ENCODE measurements at places on chromosomes 1 and 21.

DNA sequence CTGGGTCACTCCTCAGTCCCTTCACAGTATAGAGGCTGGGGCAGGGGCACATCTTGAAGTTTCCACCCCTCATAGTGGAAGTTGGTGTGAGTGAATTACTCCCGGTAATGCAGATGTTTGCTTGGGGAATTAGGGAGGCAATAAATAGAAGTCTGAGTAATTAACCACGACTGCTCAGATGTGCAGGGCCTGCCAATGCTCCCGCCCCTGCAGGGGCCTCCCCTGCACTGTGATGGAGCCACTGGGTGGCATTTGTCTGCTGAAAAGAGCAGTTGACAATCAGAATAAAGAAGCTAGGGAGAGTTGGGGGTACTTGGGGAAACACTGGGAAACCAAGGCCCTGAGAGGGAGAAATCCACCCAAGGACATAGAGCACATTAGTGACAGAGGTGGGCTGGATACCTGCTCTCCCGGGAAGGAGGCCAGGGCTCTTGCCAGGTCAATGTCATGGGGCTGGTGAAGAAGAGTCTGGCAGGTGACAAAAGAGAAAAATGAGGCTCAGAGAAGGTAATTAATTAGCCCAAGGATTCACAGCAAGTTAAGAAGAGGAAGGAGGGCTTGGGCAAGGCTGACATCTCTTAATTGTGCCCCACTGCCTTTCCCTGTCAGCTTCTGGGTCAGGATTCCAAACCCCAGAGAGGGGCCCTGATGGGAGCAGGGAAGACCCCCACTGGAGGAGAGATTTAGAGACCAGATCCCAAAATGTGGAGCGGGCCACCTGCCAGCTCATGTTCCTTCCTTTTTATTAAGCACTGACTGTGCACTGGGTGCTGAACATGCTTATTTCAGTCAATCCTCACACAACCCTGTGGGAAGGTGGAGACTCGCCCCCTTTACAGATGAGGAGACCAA is 436.2 kb downstream of the MATN1 start:
- DNase-seq, result no peak

DNA sequence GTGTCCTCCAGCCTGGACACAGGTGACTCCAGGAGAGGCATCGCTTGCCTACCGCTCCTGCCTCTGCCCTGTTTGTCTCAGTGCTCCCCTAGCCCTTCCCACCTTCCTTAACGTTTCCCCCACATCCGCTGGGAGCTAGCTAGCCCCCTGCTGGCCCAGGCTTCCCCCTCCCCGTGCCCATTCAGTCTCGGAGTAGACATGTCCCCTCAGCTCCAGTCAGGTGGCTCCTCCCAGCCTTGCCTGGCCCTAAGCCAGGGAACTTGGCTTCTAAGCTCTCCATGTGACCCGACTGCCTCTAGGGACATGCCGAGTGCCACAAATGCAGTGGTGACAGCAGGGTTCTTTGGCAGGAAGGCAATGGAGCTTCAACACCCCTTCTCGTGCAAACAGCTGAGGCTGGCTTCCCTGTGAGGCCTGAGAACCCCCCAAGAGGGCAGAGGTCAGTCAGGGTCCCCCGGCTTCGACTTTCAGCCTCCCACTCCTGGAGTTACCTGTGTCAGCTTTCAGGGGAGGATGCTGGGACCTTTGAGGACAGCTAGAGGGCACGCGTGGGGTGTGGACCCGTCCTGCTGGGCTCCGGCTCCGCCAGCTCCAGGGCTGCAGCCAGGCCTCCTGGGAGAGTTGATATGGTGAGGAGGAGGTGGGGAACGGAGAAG is 16.2 kb downstream of the DRAXIN start:
- no peak for DNase-seq

DNA sequence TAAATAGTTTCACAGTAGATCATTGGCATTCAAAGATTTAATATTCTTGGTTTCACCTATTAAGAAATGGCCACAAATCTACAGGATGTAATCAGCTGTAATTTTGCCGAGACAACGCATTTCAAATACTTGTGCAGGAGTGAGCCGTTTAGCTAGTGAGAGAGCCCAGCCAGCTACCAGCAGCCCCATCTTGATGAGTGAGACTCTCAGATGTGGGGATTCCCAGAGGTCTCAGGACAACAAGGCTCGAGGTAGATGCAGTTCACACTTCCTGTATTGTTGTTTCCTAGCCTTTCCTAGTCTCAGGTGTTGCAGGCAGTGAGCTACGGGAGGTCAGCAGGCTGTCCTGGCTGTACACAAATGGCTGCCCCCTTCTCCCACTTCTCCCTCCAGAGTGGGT is 108.6 kb downstream of the PBX1 start:
- DNase-seq, result no peak

DNA sequence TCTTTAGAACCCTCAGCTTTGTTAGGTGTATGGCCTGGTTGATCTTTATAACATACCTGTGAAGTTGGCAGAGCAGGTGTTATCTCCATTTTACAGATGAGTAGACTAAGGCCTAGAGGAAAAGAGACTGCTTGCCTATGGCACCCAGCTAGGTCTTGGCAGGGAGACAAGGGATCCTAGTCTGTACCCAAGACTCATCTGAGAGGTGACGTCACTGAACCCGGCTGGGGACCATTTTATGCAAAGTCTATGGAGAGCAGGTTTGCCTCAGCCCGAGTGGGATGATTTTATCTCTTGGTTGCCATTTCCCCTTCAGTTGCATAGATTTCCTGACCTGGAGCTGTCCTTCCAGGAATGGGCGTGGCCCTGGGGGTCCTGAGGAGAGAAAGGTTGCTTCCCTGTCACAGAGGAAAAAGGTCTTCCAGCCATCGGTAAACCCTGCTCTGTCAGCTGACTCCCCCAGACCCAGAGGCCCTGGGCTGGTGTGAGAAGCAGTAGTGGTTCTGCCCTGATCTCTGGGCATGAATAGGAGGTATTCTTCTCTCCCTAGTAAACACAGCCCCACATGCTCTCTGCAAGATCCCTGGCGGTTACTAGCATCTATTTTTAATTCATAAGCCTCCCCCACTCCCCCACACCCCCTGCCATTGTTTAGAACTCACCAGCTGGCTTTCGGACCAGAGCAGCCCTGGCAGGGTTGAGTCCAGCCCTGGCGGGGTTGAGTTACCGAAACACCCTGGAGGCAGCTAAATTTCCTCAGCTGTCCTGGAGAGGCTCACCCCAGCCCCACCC is 19.6 kb downstream of the TMCC2 start:
- DNase-seq, result no peak

GRCh38 chr1:11328444-11328843 is 55.4 kb downstream of the UBIAD1 start:
- no peak for DNase-seq

GRCh38 chr1:85502171-85502570 is 37.2 kb upstream of the DDAH1 start:
- no peak for DNase-seq

GRCh38 chr1:178166429-178167024 is 72.6 kb downstream of the RASAL2 start:
- no peak for DNase-seq

- no peak for DNase-seq
These were observed 161.7 kb downstream of the PBX1 start for GRCh38 chr1:164720440-164721227.

- DNase-seq, result no peak
These were observed 52.4 kb downstream of the CDC42BPA start for GRCh38 chr1:227265891-227266290.

GRCh38 chr21:46183910-46184624 is at the start of gene SPATC1L:
Gene SPATC1L (minus strand): TSS chr21:46184459. CDS start chr21:46182816, 1,643 bp downstream.
- DNase-seq, result peak; percentile 16

DNA sequence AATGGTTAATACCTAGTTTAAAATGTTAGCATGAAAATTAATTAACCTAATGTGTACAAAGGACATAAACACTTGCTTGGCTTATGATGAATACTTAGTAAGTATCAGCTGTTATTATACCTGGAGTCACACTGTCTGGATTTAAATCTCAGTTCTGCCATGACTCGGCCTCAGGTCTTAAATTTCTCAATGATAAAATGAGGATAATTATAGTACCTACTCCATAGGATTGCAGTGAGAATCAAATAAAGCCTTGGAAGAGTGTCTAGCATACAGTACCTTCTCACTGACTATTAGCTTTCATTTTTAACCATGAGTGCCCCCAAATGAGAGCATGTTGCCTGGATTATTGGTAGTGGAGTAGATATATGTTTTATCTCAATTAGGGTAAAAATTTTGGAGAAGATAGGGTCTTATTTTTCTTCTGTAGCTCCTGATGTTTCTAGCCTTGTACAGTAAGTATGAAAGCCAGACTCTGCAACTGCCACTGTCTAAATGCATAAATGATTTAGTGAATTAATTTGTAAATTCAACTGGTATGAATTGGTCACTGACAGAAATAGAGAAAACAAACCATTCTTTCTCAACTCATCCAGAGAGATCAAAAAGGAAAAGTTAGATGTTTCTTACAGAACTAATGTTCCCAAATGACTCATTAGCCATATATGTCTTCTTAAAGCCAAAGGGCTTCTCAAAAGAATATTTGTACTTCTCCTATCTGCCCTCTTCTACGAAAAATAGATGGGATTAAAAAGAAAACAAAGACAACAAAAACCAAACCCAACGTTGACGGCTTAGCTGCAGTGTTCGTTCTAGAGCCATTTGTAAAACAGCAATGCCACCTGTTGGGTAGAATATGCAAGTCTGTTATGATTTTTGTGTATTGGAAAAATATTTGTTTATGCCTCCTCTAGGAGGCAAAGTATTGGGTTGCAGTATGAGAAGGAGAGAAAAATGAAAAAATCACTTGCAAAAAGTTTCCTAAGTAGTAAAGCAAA is 53.8 kb upstream of the MROH9 start:
- no peak for DNase-seq

- DNase-seq, result no peak
These were observed 100.4 kb downstream of the SPATA6 start for GRCh38 chr1:48371598-48371997.

DNA sequence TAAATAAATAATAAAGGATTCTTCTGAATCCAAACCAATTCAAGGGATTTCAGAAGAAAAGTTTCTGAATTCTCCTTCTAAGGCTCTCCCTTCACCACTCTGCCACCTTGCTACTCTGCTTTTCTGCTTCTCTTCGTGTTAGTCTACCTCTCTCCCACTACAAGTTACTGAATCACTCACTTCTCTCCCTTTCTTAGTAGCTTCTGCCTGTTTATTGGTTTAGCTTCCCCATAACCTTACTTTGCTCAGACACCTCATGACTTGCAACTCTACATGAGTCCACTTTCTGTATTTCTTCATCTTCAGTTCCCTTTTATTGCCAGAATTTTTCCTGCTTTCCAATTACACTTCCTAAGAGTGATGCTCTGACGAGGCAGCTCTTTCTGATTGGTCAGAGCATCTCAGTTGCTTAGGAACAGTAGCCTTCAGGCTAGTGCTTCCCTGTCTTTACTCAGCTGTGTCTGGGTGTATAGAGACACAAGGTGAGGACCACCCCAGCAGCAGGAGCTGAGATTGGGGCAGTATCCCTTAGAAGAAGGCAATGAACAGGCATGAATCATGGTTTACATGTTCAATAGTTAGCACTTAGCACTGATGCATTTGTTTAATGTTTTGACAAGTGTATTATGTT is 144.6 kb downstream of the SLC30A10 start:
- no peak for DNase-seq

DNA sequence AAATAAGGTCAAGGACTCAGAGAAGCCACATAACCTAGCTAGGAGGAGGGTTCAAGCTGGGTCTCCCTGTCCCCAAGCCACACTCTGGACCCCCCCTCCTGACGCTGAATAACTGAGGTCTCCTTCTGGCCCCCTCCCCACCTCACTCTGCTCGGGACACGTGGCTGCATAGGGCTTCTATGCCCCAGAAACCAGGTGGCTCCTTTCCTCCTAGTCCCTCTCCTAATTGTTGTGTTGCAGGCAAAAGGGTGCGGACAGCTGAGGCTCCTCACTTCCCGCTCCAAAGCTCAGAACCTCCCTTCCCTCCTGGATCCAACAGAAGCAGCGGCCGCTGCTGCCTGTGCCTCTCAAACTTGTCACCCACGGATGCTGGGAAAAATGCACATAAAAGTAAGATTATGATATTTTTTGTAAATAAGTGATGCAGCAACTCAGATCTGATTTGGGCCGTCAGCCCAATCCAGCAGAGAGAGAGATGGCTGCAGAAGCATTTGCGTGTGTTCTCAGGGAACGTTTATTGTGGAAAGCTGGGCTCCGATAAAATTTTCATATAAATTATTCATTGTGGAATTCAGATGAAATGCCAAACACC is 40.8 kb upstream of the C1orf174 start:
- DNase-seq, result no peak

- no peak for DNase-seq
These were observed 98.5 kb downstream of the DISC1 start for GRCh38 chr1:231724876-231725647.

DNA sequence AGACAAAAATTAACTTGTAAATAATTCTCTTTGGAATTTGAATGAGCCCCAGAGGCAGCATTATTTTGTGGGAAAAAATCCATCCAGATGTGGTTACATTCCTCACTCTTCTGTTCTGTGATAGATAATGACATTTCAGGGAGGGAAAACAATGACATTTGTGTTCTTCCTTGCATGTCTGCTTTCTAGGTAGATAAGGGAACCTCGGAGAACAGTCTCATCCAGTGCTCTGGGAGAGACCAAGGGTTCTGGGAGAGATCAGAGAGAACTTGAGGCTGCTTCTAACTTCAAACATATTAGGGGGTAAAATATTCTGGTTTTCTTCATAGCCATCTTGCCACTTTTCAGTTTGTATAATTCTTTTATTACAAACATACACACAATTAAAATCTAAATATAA is 269.2 kb downstream of the NEGR1 start:
- no peak for DNase-seq

DNA sequence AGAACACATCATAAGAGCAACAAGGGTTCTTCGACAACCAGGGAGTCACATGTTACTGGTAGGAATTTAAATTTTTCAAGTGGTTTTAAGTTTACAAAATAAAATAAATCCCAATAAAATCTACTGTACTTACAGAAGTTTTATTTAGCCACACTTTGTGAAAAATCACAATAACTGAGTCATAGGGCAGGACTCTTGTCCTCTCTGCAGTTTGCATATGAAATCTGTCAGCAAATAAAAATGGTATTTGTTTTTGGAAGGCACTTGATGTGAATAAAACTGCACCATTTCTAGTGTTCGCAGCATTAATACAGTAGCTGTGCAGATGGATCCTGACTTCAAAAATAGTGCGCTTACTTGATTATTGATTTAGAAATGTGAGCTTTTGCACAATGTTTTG is 150.4 kb downstream of the LBR start:
- no peak for DNase-seq

DNA sequence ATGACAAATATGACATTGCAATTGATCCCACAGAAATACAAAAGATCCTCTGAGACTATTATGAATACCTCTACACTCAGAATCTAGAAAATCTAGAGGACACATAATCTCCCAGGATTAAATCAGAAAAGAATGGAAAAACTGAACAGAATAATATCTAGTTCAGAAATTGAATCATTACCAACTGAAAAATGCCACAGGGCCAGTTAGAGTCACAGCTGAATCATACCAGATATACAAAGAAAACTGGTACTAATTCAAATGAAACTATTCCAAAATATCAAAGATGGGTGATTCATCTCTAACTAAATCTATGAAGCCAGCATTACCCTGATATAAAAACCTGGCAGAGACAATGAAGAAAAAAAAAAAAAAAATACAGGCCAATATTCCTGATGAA is 149.3 kb downstream of the BRINP3 start:
- DNase-seq, result no peak

DNA sequence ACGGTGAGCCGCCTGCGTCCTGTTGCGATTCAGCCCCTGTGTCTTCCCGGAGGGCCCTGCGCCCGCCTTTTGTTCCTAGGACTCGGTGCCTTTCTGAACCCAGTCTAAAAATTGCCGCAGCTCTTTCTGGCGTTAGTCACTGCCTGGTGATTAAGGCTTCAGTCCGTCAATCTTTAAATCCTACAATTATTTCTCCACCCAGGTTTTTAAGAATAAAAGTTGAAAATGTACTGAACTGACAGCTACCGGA is 16.2 kb upstream of the PDXK start:
- DNase-seq, result no peak

- no peak for DNase-seq
These were observed 384.4 kb downstream of the ADGRL2 start for GRCh38 chr1:82185084-82185483.
